ENCODE measurements at places on chromosomes 11 and 22. TPM values are rescaled to one million over a fixed set of nuclear protein-coding genes. Genes with fewer than 3 reads are reported as not detected.

RASL10A gene
- total RNA-seq, result 3.3 TPM

CLCF1 gene
- total RNA-seq, result 3.7 TPM

DNA sequence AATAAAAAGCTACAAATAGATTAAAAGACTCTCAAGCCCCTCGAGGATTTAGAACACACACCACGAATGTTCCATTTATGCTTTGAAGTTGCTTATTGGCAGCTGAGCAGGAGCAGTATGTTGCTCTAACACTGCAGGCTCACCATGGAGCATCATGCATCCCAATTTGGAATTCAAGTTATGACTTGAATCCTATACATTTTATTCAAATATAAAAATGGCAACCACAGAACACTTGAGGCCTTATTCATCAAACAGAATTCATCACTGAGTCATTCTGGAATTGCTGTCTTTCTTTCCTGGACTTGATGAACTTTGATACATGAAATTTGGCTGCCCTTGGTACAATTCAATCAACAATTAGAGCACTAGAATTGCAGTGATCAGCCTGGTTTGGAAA is 24.5 kb upstream of the BLID start:
- H3K36me3 ChIP-seq, result no peaks in the 10 kb centered on the region
- H3K27ac ChIP-seq, result no peak overlapping the region
- DNase-seq, result no peak

DNA sequence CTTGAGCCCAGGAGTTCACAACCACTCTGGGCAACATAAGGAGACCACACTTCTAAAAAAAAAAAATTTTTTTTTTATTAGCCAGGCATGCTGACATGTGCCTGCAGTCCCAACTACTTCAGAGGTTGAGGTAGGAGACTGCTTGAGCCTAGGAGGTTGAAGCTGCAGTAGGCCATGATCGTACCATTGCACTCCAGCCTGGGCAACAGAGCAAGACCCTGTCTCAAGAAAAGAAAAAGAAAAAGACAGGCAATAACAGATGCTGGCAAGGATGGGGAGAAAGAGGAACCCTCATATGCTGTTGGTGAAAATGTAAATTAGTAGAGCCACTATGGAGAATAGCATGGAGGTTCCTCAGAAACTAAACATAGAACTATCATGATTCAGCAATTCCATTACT is 64.8 kb downstream of the PAK1 start:
- no peaks in the 10 kb centered on the region for H3K27me3 ChIP-seq
- no peaks in the 10 kb centered on the region for H3K4me1 ChIP-seq
- DNase-seq, result no peak
- H3K4me3 ChIP-seq, result no peak overlapping the region
- no peaks in the 10 kb centered on the region for H3K36me3 ChIP-seq

DNA sequence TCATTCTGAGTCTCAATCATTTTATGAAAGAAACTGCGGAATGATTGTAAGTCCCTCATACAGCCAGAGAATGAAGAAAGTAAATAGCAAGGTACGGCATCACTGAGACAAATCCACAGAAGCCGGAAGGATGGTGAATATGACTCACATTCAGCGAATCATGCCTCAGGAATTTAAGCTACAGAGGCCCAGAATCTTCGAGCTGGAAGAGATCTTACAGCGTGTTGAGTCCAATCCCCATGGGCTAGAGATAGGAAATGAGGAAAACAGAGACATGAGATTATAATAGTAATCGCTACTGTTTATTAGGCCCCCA is 173.2 kb downstream of the KIF18A start:
- no peaks in the 10 kb centered on the region for H3K27me3 ChIP-seq
- H3K36me3 ChIP-seq, result no peaks in the 10 kb centered on the region
- H3K4me1 ChIP-seq, result no peaks in the 10 kb centered on the region
- no peak overlapping the region for H3K27ac ChIP-seq
- no peak overlapping the region for H3K4me3 ChIP-seq
- DNase-seq, result no peak

DNA sequence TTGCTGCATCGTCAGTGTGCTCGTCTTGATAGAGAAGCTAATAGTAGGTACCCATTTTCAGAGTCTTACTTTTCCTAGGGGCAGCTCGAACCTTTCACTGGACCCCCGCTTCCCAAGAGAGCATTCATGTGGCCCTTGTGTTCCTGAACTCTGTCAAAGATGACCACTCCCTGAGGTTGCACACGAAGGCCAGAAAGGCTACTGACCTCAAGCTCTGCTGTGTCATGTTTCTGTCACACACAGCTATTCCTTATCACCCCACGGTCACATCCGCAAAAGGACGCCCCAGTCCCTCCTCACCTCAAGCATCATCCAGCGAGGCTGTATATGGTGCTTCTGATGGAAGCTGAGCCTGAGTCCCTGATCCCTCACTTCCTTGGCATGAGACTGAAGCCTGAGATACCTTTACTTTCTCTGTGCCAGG is 171.5 kb downstream of the LDLRAD3 start:
- H3K27ac ChIP-seq, result no peak overlapping the region
- no peak for DNase-seq
- H3K4me1 ChIP-seq, result no peaks in the 10 kb centered on the region
- H3K4me3 ChIP-seq, result no peak overlapping the region
